ENCODE measurements at places on chromosomes 4 and X.

DNA sequence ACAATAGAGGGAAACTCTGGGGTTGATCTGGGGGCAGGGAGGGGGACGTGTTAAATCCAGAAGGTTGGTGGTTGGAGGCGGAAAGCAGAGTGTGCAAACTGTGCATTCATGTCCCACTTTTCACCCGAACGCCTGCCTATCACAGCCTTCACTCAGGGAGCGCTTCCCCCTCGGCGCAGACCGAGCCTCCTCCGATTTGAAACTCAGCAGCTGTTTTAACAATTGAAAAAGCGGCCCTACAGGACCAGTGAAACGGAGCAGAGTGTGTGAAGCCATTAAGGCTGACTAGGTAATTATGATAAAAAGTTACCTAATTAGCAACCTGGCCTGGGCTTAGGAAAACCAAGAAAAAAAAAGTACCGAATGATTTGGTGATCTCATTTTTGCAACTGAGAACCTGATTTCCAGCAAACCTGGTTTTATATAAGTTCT, 685 bp upstream of the NDNF start:
- DNase-seq, result peak; percentile 76

- DNase-seq, result no peak
These were observed 21.5 kb upstream of the GRPEL1 start for GRCh38 chr4:7089213-7089986.

DNA sequence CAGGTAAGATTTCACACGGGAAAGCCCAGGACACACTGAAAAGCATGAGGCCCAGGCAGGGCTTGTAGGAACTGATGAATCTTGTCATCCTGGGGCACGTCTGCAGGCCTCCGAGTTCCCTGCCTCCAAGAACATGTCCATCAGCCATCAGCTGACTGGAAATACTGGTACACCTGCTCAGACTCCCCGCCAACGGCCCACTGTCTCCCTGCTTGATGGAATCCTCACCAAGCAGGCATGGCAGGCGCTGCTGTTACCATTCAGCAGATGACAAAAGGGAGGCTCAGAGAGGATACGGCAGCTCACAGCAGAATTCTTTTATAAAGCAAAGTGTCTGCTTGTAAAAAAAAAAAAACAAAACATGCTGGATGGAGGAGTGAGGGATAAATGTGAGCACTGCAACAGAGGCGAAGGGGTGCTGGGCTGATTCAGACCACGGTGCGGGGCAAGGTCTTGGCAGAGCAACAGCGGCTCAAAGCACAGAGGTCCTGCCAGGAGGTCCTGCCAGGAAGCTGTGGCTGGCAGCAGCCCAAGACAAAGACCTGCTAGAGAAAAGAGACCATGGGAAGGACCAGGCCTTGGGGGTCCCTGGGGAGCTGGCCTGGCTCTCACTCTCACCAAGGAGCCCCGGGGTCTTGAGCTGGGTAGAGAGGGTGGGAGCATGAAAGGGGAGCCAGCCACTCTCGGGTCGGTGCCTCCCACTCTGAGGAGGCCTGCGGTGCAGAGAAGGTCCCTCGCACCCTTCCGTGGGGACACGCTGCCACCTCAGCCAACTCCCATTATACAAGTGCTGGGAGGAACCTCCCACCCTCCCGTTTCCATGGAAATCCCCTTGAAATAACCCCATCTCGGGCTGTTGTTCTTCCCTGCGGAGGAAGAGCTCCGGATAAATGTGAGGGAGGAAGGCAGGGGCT, 25.6 kb downstream of the PPP2R2C start:
- DNase-seq, result no peak

GRCh38 chr4:57098941-57099340, 11.2 kb downstream of the IGFBP7 start:
- peak; percentile 18 for DNase-seq

DNA sequence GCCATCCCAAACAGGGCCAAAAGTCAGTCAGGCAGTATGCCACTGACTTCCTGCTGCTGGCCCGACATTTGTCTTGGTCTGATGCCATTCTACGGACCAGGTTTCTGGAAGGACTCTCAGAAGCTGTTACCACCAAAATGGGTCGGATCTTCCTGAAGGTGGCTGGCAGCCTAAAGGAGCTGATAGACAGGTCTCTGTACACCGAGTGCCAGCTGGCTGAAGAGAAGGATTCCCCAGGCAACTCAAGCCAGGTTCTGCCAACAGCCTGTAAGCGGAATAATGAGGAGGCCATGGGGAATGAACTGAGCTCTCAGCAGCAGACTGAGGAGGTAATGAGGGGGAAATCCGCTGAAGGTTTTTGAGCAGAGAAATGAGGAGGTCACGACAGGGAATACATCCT, 95.7 kb downstream of the RTL9 start:
- DNase-seq, result no peak
